D341Med (cell line): ENCODE measurements at places on chromosomes 3 and 15.

GRCh38 chr3:156465194-156465593 is 89.7 kb downstream of the SSR3 start:
- DNase-seq = no peak

GRCh38 chr3:108757404-108757982 is at the start of gene RETNLB:
Gene RETNLB, minus strand, starts transcription at chr3:108757410. Its CDS starts 225 bp downstream, at chr3:108757185.
- no peak for DNase-seq

GRCh38 chr3:172057059-172057458 is 17.7 kb downstream of the FNDC3B start:
- no peak for DNase-seq

GRCh38 chr15:77716632-77717332 is 84.1 kb upstream of the LINGO1 start:
- no peak for DNase-seq

DNA sequence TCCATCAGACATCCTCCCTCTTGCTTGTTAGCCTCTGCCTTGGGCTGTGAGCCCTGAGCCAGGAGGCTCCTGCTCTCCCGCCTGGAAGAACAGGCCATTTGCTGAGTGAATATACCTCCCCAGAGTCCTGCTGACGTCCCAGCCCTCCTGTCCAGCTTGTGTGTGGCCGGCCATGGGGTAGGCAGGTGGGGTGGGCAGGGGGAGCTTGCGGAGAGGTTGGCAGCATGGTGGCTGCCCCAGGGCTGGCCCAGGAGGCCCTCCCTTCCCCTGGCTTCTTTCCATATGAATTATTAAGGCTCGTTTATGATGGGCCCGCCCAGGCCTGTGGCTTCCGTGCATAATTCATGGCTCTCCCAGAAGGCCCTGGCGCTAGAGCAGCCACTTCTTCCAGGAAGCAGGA is 18.7 kb downstream of the CACNA2D2 start:
- no peak for DNase-seq

- DNase-seq = no peak
Measured at GRCh38 chr3:140344601-140345205, 333.2 kb upstream of the TRIM42 start.
